ENCODE measurements at places on chromosomes 11 and 22. TPM values are rescaled to one million over a fixed set of nuclear protein-coding genes. Genes with fewer than 3 reads are reported as not detected.

ANO1 gene
- 36.7 TPM for total RNA-seq

OR52N4 gene
- 0.39 TPM for total RNA-seq

SMTNL1 gene
- not detected for total RNA-seq

YPEL1 gene
- 0.22 TPM for total RNA-seq

ADAMTS15 gene
- total RNA-seq, result 0.33 TPM

RFPL1 gene
- total RNA-seq, result not detected

LBHD1 gene
- total RNA-seq, result 5.1 TPM

Measured in placental epithelial cell (primary cell).